ENCODE measurements at places on chromosomes 16 and 17.

- DNase-seq, result no peak
Observed at GRCh38 chr17:45413498-45413923, 19.2 kb downstream of the ARHGAP27 start.

- no peak for DNase-seq
Observed at GRCh38 chr17:5019475-5019956, 15.7 kb downstream of the SLC52A1 start.

DNA sequence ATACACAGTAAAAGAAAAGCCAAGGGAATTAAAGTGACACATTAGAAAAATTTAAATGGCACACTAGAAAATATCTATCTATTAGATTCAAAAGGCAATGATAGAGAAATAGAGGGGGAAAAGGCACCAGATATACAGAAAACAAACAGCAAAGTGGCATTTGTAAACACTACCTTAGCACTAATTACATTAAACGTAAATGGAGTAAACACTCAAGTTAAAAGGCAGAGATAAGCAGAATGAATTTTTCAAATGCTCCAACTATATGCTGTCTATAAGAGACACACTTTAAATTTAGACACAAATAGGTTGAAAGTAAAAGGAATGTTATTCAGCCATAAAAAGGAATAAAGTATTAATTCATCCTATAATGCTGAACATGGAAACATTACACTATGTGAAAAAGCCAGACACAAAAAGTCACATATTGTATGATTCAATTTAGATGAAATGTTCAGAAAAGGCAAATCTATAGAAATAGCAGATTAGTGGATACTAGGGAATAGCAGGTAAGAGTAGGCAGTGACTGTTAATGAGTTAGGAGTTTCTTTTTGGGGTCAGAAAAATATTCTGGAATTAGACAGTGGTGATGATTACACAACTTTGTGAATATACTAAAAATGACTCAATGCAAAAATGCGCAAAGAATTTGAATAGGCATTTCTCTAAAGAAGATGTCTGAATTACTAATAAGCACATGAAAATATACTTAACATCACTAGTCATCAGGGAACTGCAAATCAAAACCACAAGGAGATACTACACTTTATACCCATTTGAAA lies 92.4 kb downstream of the BRIP1 start:
- no peak for DNase-seq

- DNase-seq, result no peak
Observed at GRCh38 chr16:4385066-4385788, 13.6 kb downstream of the VASN start.

DNA sequence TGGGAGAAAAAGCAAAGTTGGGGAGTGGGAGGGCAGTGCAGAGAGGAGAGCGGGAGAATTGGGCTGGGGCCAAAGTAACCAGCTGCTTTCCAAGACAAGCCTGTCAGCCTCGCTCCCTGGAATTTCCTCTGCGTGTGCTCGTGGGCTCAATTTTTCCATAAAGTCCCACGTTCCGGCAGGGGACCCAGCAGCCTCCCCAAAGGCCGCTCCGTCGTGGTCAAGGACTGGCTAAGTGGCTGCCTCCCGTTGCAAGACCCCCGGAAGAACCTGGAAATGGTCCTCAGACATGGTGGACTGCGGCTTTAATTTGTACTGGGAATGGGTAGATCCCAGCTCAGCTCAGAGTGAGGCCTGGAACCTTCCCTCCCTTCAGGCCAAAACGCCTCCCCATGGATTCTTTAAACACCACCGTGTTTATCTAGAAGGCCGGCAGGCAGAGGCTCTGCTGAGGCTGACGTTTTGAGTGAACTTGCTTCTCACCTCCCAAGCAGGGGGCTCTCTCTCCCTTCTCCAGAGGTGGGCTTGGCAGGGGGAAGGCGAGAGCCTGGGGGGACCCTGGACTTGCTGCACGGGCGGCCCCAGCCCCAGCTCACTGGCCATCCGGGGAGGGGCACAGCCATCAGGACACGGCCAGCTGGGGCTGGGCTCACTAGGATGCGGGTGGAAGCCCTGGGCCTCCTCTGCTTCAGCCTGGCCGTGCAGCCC lies 190.0 kb downstream of the C16orf95 start:
- no peak for DNase-seq

- DNase-seq, result no peak
Observed at GRCh38 chr17:75073618-75074047, 14.1 kb upstream of the SLC16A5 start.

- no peak for DNase-seq
Observed at GRCh38 chr17:79251824-79252223, 177.2 kb downstream of the ENGASE start.

All from vagina (tissue), 2 donors.